ENCODE measurements at places on chromosomes 16 and 17.

GRCh38 chr17:57879437-57880085 is 29.7 kb upstream of the MRPS23 start:
- DNase-seq: no peak

DNA sequence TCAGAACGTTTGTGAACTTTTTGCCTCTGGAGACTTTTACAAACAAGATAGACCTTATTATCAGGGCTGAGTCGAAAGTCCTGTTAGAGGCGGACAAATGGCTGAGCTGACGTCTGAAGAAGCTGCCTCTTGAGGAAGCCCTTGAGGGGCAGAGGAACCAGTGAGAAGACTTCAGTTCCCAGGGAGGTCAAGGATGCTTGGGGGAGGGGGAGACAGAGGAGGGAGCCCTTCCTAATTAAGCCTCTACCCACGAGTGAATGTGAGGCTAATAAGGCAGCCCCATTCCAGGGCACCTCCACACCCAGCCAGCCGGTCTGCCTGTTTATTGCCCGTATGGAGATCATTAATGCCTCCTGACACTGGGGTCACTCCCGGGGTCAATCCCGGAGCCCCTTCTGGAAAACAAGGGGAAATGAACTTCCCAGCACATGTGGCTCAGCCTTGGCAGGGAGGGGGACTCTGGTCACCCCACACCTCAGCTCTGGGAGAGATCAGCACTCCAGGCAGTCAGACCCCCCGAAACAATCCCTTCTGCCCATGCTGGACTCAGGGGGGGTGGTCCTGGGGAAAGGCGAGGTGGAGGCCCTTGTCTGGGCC is 9.2 kb upstream of the TBX4 start:
- DNase-seq: no peak

DNA sequence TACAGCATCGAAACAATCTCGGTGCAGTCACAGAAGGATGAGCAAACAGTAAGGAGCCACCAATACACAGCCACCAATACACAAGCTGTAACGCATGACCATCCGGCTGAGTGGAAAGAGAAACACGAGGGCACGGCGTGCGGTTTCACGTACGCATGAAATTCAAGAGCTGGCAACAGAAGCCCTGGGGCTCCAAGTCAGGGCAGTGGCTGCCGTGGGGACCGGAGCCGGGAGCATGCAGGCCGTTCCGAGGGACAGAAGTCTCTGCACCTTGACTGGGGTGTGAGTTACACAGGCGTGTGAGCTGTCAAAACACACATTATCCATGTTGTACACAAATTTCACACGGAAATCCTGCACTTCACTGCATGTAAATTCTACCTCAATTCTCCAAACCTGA is 50.6 kb upstream of the METRNL start:
- no peak for DNase-seq

- DNase-seq: no peak
These were observed 1.9 kb downstream of the STX1B start for GRCh38 chr16:31008551-31008950.

DNA sequence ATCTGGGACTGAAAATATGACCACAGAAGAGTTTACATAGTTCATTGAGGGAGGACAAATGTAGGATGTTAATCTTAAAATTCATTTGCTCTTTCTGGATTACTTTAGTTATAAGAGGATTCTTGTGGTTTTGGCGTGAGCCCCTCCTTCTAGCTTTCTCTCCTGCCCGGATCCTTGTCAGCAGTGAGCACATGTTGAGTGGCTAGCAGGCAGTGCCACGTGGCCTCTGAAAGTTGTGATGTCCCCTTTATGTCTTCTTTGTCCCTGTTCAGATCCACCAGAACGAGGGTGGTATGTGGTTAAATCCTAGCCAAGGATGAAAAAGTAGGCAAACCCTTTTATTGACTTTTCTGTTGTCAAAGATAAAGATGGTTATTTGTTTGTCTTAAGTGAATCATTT is 83.8 kb downstream of the GNAO1 start:
- no peak for DNase-seq

Measured in stimulated activated CD8-positive, alpha-beta memory T cell treated with anti-CD3 and anti-CD28 coated beads, Interleukin-12 subunit alpha, Interleukin-12 subunit beta, amount 100 ng/mL, for 1 hour (primary cell).